T-helper 1 cell (primary cell): ENCODE measurements at places on chromosomes 2 and 18.

- no peak for DNase-seq
Observed at GRCh38 chr2:25373269-25373981, 31.7 kb upstream of the DNMT3A start.

DNA sequence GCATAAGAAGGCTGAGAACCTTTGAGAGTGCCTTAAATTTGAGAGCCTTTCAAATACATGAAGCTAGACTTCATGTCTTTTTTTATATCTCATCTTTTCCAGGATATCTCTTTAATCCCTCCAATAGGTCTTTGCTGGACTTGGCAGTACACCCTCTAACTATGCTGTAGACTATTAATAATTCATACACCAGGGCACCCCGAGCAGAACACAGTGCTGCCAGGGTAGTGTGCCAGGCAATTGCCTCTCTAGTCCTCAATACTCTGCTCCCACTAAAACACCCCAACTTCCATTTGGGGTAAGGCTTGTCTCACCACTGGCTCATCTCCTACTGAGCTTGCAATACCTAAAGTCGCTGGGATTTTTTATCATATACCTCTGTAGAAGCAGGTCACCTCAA lies 80.8 kb downstream of the VIT start:
- no peak for DNase-seq

GRCh38 chr2:162297925-162298552 lies 20.4 kb downstream of the IFIH1 start:
- peak; percentile 59 for DNase-seq

- DNase-seq, result no peak
Observed at GRCh38 chr2:191636235-191636543, 41.7 kb upstream of the NABP1 start.

GRCh38 chr2:133568172-133568571 lies at the start of gene NCKAP5:
NCKAP5 (minus strand) TSS chr2:133568463; CDS start chr2:133517526, 50,937 bp downstream.
- no peak for DNase-seq

GRCh38 chr2:184463866-184464248 lies 134.5 kb upstream of the ZNF804A start:
- DNase-seq, result no peak

GRCh38 chr2:198242093-198242492 lies 437.7 kb downstream of the PLCL1 start:
- DNase-seq, result no peak

GRCh38 chr2:23131066-23131575 lies 253.9 kb upstream of the KLHL29 start:
- no peak for DNase-seq

GRCh38 chr18:45835057-45835636 lies 9.7 kb downstream of the SIGLEC15 start:
- no peak for DNase-seq

GRCh38 chr18:11096839-11097750 lies 52.3 kb downstream of the PIEZO2 start:
- no peak for DNase-seq

GRCh38 chr2:66872081-66872985 lies 437.4 kb downstream of the MEIS1 start:
- DNase-seq, result no peak

DNA sequence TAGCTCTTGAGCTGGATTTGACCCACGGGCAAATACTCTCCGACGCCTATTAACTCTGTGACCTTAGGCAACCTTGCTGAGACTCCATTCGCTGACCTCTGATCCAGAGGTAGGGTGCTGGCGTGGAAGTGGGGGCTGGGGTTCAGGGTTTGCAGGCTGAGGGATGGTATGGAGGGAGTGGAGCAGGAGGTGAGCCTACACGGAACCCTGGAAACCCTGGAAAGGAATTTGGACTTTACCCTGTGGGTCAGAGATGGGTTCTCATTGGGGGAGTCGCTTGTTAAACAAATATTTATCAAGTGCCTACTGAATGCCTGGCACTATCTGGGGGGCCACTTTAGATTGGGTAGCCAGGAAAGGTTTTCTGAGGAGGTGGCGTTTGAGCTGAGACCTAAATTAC lies 58.2 kb upstream of the FZD7 start:
- DNase-seq, result no peak

GRCh38 chr2:114022360-114023085 lies 132.6 kb downstream of the ACTR3 start:
- no peak for DNase-seq

DNA sequence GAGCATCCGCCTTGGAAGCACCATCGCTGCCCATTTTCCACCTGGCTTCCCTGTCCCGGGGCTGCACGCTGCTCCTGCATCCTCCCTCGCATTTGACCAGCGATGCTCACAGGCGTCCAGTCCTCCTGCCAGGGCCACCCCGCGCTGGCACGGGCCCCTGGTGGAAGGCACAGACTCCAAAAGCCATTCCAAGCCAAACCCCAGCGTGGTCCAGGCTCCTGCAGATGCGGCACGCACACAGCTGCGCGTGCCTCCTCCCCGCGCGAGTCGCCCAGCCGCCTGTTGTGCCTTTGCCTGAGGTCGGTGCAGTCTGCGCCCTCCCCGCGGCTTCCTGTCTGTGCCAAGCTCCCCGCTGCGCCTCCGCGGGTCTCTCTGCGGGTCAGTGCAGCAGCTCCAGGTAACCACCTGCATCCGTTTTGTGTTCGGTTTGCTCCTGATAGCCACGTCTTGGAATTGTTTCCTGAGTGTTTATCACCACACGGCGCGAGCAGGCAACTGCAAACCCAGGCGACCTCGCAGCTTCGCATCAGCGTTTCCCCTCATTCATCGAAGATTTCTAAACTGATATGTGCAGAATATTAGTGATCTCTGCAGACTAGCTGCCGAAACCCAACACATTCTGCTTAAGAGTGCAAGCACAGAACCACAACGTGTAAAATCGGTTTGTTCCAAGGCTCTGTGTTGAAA lies 65.2 kb upstream of the SALL3 start:
- no peak for DNase-seq

DNA sequence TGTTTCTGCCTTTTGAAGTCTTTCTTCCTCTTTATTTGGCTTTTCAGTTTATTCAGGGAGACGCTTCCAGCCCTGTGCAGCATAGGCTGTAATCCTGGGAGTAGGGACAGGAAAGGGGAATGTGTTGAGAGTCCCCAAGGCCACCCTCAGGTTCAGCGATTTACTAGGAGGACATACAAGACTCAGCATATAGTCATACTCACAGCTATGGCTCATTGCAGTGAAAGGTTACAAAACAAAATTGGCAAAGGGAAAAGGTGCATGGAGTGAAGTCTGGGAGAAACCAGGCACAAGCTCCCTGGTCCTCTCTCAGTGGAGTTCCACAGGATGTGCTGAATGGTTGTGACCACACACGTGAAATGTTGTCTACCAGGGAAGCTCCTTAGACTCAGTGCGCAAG lies 49.6 kb upstream of the ZNF638 start:
- no peak for DNase-seq

DNA sequence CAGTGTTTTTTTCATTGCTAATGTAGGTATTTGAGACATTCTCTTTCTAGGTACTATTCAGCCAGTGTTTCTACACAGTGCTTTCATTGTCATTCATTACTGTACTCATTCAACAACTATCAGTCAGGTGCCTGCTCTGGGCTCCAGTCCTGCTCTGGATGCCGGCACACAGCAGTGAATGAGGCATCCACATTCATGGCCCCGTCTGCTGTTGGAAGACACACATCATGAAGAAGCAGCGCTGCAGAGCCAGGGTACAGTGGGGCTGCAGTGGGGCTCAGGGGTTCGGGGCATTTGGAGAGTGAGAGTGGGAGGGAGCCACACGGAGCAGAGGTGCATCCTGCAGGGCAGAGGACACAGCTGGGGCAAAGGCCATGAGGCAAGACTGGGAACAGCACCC lies 737.2 kb upstream of the RAB6C start:
- DNase-seq, result no peak

GRCh38 chr2:231336700-231337099 lies 58.8 kb upstream of the B3GNT7 start:
- DNase-seq, result no peak

GRCh38 chr2:70300771-70301343 lies 1.0 kb downstream of the FAM136A start:
- no peak for DNase-seq
